Stimulated activated CD4-positive, alpha-beta T cell treated with anti-CD3 and anti-CD28 coated beads, TNF-alpha, amount 100 ng/mL, for 48 hours (primary cell): ENCODE measurements at places on chromosomes 13 and 19.

- no peak for DNase-seq
These were observed 255.0 kb downstream of the LIG4 start for GRCh38 chr13:107960301-107960700.

DNA sequence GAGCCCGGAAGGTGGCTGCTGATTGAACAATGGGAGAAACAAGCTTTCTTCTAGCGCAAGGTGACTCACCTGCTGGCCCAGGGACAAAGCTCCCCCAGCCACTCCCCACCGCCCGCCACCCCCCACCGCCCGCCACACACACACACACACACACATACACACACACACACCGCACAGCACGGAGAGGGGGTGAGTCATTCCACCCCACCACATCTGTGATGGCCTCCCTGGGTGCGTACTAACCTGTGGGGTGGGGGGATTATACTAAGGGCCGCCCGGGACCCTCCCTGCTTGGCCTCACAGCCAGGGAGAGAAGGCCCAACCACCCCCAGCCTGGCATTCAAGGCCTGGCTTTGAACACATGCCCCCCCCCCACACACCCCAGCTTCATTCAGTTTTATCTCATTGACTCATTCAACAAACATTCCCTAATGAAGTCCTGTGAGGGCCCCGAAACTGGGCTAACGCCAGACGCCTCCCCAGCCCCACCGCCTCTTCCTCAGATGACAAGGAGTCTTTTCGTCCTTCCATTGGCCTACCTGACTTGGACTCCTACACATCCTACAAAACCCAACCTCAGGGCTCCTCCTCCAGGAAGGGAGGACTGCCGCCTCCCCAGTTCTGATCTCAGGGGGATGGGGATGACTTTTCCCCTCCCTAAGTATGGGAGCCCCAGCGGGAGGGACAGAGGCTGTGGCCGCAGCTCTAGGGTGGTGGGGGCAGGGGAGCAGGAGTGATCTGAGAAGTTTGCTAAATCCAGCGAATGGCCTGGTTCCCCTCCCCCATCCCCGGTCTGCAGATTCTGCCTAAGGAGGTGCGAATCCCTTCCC lies 5.8 kb upstream of the ONECUT3 start:
- DNase-seq, result no peak

- DNase-seq, result peak; percentile 77
These were observed 5.5 kb downstream of the CCDC124 start for GRCh38 chr19:17938092-17938845.

- DNase-seq, result no peak
These were observed 46.9 kb downstream of the FNDC3A start for GRCh38 chr13:49022472-49023144.

DNA sequence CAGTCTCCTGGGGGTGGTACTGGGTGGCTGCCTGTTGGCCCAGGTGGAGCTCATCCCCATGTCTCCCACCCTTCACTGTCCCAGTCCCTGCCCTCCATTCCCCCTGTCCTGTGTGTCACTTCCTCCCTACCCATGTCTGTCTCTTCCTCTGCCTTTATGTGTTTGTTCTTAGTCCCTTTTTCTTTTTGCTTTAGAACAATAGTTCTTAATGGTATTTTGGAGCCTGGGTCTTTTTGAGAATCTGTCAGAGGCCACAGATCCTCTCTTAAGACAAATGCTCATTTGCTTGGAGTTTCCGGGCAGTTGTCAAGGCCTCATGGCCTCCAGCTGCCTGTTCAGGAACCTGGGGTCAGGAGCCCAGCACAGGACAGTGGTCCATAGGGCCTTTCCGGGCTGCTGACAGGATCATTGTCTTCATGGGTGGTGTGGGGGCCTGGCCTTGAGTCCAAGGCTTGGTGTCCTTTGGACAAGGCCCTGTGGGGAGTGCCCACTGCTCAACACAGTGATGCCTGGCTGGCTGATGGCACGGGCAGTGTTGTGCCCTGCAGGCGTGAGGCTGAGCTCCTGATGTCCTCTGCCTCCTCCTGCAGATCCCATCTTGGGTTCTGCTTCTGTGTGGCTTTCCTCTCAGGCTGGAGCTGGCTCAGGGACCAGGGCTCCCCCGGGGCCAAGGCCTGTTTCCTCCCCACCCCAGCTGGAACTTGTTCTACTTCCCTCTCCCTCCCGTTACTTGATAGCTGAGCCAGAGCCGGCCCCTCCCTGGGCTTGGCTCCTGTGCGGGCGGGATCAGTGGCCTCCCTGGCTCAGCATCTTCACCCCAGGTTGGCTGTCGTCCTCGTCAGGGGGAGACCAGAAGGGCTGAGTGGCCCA lies 3.5 kb downstream of the EGLN2 start:
- no peak for DNase-seq

DNA sequence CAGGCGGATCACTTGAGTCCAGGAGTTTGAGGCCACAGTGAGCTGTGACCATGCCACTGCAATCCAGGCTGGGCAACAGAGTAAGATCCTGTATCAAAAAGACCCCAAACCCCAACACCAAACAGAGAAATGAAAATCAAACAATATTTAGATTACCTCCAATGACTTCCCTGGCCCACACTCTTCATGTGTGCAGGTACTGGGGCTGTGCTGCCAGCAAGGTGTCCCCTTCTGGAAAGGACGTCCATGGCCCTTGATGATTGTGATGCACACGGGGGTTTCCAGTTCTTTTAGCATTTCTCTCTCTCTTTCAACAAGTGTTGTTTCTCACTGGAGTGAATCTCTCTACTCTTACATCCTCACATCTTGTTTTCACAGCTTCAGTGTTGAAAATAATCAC lies 23.7 kb upstream of the LGALS14 start:
- no peak for DNase-seq

GRCh38 chr13:32073180-32073864 lies 41.7 kb downstream of the FRY start:
- no peak for DNase-seq

- DNase-seq, result no peak
These were observed 483.9 kb downstream of the FOXO1 start for GRCh38 chr13:40182591-40182990.

DNA sequence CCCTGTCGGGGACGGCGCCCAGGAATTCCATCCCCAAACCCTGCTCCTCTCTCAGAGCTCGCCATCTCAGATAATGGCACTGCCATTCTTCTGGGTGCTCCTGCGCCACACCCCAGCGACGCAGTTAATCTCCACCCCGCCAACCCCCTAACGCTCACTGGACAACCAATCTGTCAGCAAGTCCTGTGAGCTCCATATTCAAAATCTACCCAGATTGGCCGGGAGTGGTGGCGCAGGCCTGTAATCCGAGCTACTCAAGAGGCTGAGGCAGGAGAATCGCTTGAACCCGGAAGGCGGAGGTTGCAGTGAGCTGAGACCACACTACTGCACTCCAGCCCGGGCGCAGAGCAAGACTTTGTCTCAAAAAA lies 18.6 kb downstream of the FCGBP start:
- no peak for DNase-seq

- no peak for DNase-seq
These were observed 125.7 kb upstream of the PEG3 start for GRCh38 chr19:56966225-56966696.

DNA sequence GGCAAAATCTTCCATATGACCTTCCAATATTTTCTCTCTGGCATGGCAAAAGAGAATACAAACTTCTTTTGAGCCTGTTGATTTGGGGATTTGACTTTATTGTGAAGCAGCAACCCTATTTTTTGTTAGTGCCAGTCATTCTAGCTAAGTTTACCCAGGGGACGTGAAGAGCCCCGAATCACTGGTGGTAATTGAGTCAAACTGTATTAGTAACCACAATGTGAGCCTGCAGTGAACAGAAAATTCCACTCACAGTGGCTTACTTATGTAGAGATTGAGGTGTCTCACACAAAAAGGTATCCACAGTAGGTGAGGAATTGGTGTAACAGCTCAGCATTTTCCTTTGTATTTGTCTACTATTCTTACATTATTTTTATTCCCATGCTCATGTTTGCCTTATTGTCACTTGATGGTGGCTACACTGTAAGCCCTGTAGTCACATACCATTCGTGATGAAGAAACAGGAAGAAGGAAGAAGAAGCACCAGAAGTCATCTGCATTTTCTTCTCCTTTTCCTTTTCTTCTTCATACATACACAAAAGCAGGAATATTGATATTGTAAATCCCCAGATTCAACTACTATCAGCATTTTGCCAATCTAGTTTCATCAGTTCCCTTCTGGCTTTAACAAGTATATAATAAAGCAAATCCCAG lies 33.3 kb upstream of the MYCBP2 start:
- DNase-seq, result no peak

DNA sequence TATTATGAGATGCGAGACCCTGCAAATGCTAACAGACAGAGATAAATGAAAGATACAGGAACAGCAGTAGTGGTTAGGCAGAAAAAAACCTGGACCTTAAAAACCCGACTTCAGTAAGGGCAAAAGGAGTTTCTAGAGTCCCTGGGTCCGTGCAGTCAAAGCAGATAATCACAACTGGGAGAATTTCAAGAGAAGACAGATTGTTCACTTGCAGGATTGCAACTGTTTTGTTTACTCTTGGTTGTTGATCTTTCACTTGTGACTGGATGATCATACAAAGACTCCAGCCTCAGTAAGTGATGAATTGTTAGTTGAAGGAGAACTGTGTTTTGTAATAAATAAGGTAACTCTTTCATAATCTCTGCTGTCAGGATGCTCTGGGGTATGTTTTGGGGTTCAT lies 135.1 kb downstream of the GPC6 start:
- DNase-seq, result no peak
